ENCODE measurements at places on chromosomes 2 and 18.
A peak's percentile ranks its signal among the peaks of the same experiment; 100 is the strongest.

DNA sequence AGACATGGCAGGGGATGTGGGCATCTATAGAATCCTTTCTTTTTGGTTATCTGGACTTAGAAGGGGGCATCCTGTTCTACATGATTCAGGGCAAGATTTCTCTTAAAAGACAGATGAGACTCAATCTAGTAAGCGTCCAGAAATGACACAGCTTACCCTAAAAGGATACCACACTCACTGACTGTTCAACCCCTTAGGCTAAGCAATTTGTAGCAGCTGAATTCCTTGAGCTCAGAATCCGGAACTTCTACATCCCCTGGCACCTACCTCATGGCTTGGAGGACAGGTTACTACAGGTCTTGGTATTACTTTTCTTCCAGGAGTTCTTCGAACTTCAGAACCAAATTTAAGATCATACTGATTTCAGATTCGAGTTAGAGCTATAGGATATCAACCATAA, 138.4 kb downstream of the LAMA3 start:
- no peak for DNase-seq

- DNase-seq, result no peak
These were observed 3.6 kb downstream of the PCYOX1 start for GRCh38 chr2:70261501-70261900.

DNA sequence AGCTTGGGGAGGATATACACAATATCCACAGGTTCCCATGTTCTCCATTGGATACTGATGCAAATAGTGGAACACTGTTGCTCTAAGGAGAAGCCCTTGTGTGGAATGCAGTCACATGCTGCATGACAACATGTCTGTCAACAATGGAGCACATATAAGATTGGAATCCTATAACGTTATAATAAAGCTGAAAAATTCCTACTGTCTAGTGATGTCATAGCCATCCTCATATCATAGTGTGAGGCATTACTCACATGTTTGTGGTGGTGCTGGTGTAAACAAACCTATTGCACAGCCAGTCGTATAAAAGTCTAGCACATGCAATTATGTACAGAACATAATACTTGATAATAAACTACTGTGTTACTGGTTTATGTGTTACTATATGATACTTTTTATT, 394.7 kb downstream of the FBXO15 start:
- no peak for DNase-seq

- peak; percentile 4 for DNase-seq
These were observed 16.1 kb downstream of the ACOXL start for GRCh38 chr2:110748489-110748867.

DNA sequence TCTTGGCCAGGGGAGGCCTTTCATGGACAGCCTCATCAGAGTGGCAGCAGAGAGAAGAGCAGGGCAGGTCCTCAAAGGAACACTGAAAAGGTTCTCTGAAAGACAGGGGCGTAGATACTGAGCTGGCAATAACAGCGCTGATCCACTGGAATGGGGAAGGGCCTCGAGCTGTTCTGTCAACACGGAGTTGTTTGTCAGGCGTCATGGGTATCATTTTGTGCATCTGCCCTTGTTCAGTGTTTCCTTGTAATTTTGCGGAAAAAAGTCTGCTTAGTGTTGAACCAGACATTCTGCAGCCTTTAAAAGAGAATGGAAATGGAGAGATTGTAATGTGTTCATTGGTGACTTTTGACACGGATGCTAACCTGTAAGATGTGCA, 21.5 kb downstream of the AGAP1 start:
- DNase-seq, result no peak

DNA sequence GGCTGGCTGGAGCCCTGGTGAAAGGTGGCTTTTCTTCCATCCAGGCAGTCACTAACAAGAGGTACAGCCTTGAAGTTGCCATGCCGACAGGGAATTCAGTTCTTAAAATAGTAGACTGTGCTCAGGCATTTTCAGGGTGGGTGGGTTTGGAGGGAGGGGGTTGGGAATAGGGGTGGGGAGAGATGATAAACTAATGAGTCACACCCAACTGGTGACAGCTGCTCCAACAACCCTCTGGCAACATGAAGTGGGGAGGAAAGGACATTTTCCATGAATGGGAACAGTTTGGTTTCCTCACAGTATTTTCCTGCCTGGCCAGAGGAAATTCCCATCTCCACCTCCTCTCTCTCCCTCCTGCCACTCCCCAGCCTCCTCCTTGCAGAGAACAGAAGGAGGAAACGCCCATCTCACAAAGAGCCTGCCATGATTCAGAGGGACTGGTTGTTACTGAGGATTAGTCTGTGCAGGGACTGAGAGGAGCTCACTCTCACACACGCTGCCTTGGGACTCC, 113.0 kb upstream of the SLC1A4 start:
- DNase-seq, result no peak

DNA sequence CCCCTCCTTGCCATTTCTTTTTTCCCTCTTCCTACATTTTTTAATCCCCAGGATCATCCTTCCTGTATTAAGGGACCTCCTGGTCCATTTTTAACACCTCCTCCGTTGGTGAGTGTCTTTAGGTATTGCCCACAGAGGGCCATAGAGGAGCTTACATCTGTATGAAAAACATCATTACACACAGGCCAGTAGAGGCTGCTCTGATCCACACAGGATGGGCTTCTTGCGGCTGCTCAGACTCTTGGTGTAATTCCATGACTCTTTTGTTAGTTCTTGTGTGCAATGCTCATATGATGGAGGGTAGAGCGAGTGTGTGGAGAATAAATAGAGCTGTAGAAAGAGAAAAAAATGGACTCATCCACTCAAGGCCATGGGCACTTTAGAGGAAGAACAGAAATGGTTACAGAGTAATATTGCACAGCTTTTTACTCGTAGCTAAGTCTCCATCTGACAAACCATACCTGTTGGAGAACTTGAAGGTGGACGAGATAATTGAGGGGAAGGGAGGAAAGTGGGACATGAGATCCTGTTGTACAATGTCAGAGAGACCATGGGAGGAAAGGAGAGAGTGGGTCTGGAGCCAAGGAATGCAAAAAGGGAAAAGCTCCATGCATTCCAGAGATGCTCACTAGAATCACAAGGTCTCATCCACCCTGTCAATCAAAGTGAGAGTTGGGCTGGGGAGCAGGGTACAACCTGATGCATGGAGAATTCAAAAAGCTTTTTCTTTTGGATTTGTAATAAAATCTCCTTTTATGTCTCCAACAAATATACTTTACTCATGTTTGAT, 129.7 kb upstream of the TNP1 start:
- DNase-seq, result no peak

GRCh38 chr2:174778085-174778981, 14.1 kb upstream of the CHRNA1 start:
- peak; percentile 56 for DNase-seq

DNA sequence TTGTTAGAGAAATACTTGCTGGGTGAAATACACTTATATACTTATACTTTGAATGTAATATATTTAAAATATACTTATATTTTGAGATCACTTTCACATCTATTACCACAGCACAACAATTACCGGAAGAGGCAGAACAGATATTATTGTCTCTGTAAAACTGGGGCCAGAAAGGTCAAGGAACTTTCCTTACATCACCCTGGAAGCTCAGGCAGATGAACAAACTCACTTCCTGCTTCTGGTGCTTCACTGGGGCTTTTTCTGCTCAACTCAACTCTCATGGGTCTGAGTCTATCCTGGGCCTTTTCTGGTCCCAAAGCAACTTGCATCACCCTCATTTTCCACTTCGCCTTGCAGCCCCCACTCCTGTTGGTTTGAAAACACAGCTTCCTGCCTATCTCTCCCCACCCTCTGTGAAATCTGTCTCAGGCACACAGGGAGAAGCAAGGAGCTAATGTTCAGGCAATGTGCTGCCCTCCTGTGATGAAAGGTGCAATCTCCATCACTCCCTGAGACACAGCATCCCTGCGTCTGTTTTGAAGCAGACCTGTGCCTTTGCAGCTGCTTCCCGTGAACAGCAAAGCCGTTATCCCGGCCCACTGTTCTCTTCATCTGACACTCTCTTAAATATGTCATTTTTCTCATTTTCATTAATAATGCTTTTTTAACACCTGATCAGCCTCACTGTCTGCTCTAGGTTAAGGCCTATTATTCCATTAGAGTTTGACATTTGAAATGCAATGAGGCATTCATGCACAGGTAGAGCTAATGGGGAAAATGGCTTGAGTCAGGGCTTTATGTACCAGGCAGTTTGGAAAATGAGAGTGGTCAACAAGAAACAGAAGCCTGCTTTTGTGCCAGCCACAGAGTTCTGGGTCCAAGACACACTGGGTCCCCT, 251.9 kb upstream of the CHAC2 start:
- no peak for DNase-seq

- no peak for DNase-seq
These were observed 1475.9 kb upstream of the NXPH2 start for GRCh38 chr2:140256080-140256479.

- DNase-seq, result no peak
These were observed 176.1 kb upstream of the SESTD1 start for GRCh38 chr2:179440642-179441251.

GRCh38 chr2:70676301-70677035, 91.5 kb downstream of the ADD2 start:
- DNase-seq, result no peak

DNA sequence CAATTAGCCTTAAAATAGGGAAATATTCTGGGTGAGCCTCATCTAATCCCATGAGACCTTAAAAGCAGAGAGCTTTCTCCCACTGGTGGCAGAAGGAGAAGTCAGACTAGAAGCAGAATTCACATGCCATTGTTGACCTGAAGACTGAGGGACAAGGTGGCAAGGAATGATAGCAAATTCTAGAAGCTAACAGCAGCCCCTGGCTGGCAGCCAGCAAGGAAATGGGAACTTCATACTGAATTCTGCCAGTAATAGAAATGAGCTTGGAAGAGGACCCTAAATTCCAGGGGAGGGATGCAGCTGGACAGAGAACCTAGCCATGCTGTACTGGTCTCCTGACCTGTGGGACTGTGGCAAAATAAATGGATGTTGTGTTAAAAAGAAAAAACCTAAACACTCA, 19.5 kb downstream of the B3GNT7 start:
- DNase-seq, result no peak
